ENCODE measurements at places on chromosomes 1 and 21.

GRCh38 chr1:150476754-150477153, 10.5 kb upstream of the TARS2 start:
- DNase-seq = no peak

- peak; percentile 65 for DNase-seq
These were observed 4.9 kb upstream of the SLC44A5 start for GRCh38 chr1:75615613-75616435.

DNA sequence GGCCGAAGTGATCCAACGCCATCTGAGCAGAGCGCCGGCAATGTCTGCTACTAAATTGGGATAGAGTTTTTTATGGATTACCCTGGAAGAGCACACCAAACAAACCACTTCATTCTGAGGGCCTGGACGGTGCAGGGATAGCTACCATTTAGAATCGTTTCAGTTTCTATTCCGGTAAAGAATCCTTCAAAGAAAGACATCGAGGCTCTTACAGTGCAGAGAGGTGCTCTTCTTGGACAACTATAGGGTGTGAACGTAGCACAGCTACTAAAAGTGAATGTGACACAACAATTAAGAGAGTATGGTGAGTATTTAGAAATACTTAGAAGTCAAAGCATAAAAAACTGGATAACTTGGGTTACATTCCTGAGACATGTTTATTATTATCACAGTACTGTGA, 16.1 kb downstream of the HIVEP3 start:
- no peak for DNase-seq

DNA sequence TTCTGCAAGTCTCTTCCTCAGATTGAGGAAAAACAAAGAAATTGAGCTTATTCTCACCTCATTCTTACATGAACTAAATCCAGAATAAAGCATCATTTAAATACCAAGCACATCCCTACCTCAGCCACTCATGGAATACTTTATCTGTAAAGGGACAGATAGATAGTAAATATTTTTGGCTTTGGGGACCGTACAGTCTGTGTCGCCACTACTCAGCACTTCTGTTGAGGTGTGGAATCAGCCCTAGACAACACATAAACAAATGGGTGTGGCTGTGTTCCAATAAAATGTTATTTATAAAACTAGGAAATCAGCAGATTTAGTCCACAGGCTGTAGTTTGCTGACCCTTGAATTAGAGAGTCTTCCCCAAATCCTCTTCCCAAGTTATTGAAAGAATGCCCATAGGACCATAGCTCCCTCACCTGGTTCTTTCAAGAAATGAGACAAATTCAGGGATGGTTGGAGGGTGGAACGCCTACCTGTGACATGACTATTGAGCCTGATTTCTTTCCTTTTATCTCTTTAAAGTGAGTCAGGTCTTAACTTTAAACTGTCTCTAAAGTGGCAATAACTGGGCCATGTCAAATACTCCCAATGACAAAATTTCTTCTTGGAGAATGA, 878.5 kb downstream of the USP25 start:
- DNase-seq = no peak

DNA sequence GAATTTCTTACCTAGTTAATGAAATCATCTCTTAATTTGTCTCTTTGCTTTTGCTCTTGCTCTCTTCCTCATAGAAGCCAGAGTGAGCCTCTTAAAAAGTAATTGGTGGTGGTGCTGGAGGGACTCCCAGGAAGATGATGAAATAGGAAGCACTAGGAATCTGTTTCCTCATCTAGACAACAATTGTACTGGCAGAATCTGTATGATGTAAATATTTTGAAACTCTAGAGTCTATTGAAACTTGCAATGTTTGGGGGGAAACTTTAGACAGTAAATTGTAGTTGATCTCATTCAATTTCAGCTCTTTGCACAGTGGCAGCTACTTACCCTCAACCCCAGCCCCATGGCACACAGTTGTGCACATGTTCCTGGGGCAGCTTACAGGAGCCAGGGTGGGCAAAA, 10.6 kb downstream of the RGSL1 start:
- DNase-seq = no peak

DNA sequence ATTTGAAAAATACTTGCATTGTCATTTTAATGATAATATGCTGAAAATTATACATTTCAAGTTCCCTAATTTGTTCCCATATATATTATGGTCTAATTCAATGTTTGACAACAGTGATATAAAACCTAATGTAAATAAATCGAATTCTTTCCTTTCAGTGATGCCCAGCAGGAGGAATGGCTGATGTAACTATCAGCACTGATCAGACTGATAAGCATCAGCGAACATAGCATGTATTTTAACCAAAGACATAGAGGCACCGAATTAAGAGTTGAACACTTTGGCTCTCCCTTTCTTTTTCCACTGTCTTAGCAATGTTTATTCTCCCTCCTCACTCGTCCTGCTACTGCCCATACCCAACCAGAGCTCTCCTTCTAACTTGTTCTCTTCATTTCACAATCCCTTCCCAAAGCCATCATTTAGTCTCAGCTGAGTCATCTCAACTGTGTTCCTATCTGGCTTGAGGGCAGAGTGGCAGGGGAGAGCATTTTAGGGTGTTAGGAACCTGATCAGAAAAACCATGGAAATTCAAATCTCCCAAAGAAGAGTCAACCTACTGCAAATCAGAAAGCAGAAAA, 58.8 kb upstream of the C1orf115 start:
- DNase-seq = no peak

DNA sequence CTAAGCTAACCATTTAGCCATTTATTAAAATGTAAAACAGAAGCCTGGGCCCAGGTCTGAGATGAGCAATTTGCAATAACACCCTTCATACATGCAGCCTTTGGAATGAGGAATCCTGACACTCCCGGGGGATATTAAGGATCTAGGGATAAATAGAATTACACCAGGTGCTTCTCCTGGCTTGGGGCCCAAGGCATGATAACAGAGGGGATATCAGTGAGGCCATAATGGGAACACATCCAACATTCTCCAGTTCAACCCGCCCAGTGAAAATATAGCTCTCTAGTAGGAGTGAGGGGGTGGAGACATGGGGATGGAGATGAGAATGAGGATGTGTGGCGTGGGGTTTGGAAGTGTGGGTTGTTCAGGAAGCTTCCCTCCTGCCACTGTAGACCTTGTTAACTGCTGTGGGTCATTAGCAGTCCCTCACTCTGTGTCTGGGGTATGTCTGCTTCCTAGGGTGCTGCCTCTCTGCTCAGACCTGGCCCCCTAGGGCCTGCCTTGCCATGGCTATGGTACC, 57.9 kb upstream of the KANK4 start:
- no peak for DNase-seq

GRCh38 chr1:150808121-150808520, at the start of gene CTSK:
Gene CTSK (minus strand): TSS chr1:150808260. CDS start chr1:150806805, 1,455 bp downstream.
- DNase-seq = peak; percentile 43

DNA sequence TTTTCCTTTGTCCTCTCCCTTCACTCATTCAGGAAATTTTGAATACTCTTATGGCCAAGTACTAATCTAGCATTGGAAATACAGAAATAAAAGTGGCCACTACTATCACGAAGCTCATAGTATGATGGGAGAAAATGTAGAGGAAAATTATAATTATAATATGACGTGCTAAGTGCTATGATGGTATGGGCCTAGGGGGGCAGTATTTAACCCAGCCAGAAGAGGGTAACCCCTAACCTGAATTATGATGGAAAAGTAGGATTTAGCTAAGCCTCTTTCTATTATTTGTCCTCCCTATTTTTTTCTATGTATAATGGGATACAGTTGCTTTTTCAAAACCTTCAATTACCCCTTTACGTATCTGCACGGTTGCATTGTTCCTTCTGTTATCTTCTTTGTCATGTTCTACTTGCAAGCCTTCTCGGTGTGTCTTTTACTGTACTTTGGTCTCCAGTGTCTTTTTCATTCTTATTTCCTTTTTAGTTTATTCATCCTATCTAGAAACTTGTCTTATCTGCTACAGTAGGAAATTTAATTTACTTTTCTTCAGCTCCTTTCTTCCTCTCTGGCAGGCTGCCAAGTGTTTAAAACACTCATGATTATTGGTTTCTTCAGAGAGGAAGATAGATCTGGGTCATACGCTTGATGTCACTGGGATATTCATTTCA, 88.8 kb upstream of the GPR52 start:
- DNase-seq = no peak

GRCh38 chr1:220094016-220094911, at the start of gene IARS2:
Gene IARS2 (plus strand): TSS chr1:220094132. CDS start chr1:220094217, 85 bp downstream.
- peak; percentile 96 for DNase-seq

DNA sequence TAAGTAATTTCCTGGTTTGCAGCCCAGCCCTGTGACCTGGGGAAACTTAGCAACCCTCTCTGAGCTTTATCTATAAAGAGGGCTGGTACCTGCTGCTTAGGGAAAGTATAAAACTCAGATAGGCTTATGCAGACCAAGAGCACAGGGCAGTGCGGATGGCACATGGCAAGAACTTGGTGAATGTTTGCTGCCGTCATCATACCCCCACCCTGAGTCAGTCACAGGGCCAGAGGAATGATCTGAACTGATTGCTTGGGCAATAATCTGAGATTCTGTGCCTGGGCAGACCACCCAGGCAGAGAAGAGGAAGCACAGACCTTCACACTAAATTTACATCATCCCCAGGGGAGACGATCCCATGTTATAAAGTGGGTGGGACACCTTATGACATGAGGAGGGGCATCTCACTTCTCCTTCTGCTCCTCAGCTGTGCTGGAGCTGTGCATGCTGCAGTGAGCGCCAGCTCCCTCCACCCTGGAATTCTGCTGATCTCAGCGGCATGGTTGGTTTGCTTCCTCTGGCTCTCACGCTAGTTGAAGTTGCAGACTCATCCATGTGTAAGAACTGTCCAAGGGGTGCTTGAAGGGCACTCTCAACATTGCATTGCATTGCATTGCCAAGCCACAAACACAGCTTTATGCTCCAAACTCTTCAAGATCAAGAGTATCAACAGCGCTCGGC, 197.1 kb downstream of the AJAP1 start:
- DNase-seq = no peak

GRCh38 chr1:30420519-30421050, 302.8 kb downstream of the MATN1 start:
- no peak for DNase-seq

DNA sequence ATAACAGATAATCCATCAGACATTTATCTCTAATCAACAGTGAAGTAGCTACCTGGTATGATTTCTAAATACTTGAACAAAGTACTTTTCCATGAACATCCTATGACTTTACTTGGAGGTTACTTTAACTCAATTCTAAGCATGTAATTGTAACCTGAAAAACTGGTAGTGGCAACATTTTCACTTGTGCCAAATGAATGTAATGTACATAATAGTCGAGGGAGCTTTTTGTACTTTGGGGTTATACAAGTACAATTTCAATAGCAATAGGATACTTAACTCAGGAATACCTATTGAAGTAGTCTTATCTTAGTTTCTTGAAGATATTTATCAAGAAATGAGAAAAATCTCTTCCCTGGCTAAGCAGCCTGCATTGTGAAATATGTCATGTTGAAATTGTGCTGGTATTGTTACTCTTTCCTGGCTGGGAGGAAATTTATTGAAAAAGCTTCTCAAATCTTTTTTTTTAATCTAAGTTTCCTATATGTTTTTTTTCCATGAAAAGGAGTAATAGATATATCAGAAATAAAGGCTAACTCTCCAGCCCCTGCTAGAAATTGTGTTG, 33.7 kb upstream of the CACYBP start:
- DNase-seq = no peak

DNA sequence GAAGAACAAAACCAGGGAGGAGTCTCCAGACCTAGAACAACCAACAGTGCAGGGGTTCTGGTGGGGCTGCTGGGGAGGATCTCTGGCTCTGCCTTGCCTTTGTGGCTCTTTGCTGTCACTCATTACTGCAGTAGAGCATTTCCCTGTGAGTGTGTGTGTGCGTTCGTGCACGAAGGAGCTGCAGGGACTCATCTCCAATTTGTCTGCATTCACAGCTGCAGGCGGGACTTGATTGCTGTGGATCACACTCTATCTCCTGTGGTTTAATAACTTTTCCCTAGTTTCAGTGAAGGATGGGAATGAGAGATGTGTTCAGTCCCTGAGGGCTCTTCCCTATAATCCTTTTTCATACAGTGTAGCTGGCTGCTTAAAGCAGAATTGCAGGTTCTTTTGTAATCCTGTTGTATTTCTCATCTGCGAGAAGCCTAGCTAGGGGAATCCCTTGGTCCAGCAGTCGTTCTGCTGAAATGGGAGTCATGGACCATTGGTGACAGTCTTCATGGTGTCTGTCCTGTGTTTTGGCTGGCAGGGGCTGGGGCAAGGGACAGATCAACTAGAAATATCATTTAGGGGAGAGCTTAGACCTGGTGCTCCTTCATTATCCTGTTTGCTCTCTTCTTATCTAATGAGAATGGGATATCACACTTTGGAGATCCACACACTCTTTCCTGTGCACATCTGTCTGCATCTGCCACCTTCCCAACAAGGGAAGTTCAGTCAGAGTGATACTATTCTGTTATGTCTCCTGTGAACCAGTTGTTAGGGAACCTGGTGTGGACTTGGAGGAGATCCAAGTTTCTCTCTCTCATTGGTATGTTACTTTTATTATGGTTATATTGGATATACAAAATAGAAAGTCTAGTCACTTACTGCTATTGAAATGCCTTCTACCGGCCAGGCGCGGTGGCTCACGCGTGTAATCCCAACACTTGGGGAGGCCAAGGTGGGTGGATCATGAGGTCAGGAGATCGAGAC, 3.0 kb downstream of the PCP4L1 start:
- no peak for DNase-seq

GRCh38 chr21:39121600-39122355, 61.5 kb downstream of the PSMG1 start:
- DNase-seq = no peak

GRCh38 chr1:28258628-28259251, 578 bp upstream of the SESN2 start:
- no peak for DNase-seq

GRCh38 chr1:59061876-59062275, 235.0 kb upstream of the FGGY start:
- DNase-seq = peak; percentile 80

DNA sequence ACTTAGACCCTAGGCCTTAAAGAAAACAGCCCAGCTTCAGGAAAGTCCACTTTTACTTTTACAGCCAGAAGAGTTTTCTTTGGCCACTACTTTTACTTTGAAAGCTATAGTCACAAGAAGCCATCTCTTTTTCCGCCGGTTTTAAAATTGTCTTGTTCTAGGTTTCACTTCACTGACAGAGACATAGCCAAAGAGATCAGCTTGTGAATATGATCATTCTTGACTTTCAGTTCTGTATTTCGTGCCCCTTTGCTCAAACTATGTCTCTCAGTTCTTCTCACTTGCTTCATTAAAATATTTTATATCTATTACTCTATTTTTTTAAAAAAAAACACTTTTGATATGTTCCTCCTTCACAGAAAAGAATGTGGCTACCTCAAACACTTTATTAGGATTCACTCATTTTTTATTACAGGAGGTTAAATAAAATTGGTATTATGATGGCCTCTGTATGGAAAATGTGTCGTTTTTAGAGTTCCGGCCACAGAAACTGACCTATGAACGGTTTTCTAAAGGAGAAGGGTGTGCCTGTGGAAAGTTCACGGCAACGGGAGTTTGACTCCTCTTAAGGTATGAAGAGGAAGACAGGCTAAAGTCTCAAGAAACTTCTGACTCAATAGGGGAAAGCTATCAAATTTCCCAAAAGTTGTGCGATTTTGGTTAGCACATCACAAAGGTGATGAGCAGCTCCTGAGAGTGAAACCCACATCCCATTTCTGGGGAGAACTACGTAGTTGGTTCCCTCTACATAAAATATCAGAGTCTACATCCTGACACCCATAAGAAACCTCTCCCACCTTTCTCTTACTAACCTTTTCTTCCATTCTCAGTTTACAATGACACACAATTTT, 1.2 kb downstream of the MCOLN2 start:
- DNase-seq = no peak

- no peak for DNase-seq
These were observed 49.7 kb upstream of the TSNAX start for GRCh38 chr1:231478811-231479210.
